ENCODE measurements at places on chromosomes 4 and X.
A peak's percentile ranks its signal among the peaks of the same experiment; 100 is the strongest.

- peak; percentile 73 for DNase-seq
Measured at GRCh38 chrX:103442536-103442901, 66.2 kb downstream of the BEX3 start.

DNA sequence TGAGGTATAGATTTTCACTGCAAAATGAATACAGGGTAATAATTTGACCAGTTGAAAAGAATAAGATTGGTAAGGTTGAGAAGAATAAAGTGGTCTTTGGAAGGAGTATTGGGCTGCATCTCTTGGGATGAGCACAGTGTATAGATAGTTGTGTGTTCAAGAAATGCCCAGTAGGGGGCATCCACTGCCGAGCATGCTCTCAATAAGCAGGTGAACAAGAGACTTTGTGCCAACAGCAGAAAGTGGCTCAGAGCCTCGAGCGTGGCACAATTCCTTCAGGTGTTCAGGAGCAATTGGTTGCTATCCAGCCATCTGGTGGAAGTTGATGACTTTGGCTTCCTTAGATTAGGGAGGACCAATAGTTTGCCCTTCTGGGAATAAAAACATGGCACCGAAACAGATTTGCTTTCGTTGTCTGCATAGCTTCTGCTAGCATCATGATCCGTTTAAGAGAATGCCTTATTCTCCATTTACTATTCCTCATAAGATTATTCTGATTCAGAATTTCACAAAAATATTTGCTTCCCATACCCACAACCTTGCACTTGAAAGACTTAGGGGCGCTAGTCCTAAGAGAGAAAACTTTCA, 258.1 kb upstream of the NEIL3 start:
- DNase-seq: no peak

DNA sequence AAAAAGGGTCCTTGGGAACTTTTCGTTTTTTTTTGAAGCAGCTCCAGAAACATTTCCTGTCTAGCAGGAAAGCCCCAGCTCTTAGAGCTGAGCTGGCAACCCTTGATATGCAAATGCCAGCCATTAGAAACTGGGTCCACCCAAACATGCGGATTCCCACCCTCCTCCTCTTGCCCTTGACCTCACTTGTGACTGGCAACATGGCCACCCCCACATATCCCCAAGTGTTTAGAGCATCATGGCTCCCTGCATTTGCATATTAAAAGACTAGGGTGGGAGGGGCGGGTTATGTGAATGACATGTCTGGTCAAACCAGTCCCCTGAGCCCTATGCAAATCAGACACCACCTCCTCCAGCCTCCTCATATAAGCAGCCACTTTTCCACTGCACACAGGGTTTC, 671.1 kb downstream of the FAT4 start:
- no peak for DNase-seq

DNA sequence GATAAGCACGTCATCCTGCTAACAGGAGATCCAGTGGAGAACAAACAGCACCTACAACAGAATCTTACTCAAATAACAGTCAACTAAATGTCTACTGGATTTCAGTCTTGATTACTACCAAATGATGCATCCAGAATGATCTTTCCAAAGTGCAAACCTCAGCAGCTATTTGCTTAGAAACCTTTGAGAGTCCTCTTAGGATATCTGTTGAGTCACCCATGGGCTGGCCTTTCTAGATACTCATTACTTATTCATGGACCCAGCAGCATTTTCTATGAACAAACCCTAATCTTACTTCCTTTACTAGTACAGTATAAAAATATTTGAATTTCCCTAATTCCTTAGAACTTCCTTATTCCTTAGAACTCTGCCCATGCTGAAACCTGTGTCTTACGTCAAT, 118.5 kb upstream of the PABPC4L start:
- DNase-seq: peak; percentile 41

GRCh38 chr4:76233529-76233928, 18.0 kb upstream of the FAM47E start:
- DNase-seq: no peak

DNA sequence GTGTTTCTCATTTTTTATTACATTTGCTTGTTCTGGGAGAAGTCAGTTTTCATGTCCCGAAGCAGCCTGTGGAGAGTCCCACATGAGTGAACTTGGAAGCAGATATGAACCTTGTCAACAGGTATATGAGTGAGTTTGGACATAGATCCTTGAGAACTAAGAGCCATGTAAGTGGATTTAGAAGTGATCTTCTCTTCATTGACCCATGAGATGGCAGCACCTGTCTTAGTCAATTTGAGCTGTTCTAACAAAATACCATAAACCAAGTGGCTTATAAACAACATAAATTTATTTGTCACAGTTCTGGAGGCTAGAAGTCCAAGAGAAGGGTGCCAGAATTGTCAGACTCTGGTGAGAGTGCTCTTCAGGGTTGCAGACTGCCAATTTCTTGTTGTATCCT, 1043.8 kb downstream of the ADGRL3 start:
- no peak for DNase-seq

GRCh38 chrX:116841290-116841689, 378.5 kb upstream of the CT83 start:
- no peak for DNase-seq

- no peak for DNase-seq
Measured at GRCh38 chrX:41688156-41688555, 617 bp upstream of the GPR34 start.

- DNase-seq: no peak
Measured at GRCh38 chrX:74234818-74235217, 69.2 kb upstream of the ZCCHC13 start.

DNA sequence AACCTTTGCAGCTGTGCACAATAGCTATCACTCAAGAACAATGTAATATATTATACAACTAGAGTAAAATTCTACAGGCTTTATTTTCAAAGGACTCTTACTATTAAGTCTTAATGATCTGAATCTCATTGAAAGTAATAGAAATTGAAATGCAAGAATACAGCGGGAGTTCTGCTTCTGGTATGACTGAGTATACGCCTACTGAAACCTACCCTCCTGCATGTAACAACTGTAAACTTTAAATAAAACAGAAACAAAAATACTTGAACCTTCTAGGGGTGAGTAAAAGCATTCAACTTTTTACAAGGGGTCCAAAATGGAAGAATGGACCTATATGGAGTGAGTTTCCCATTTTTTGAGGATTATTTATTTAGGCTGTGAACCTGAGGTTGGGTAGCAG, 13.5 kb downstream of the DCHS2 start:
- no peak for DNase-seq

DNA sequence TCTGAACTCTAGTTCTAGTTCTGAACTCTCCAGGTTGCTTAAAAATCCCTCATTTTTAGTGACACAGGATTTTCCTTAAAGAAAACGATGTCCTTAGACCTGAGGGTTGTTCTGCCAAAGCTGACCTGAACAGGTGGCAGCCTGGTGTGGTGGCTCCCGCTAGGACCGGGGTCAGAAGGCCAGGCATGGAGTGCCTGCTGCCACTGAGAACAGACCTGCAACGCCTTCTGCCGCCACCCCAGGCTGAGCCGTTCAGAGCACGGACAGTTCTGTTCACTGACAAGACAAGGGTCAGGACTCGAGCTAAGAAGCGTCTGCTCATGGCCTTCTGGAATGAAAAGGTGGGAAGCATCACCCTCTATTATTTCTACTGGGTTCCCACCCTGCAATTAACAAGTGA, 15.8 kb downstream of the DCTD start:
- DNase-seq: no peak

GRCh38 chrX:11764602-11765067, 6.6 kb downstream of the MSL3 start:
- DNase-seq: no peak

DNA sequence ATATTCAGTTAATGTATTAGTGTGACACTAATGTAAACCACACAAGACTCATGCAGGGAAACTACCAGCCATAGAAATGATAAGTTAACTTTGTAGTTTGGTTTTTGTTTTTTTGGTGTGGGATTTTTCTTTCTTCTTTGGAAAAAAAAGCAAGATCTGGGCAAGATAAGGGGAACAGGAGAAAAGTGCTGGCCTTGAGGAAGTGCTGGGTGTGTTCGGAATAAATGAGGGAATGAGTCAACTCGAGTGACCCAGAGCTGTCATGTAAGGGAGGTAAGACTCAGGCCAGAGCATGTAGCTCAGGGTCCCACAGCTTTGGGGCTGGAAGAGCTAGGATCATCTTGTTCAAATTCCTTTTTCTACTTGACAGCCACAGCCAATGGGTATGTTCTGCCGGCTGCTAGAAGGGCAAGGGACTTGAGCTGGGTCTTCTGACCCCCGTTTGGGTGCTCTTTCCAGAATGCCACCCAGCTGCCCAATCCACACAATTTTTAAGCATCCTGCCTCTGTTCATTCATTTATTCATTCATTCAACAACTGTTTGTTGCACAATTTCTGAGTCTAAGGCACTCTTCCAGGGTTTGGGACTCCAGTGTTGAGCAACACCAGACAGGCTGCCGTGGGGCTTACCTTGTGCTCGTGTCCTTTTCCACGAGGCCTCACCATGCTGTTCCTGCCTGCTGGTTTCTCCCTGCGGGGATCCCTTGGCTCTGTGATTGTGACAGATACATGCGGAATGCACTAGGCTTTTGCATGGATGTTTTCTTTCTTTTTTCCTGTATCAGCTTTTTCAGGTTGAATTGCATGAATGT, 54.5 kb downstream of the CLDN34 start:
- no peak for DNase-seq

GRCh38 chrX:148441387-148441786, 59.0 kb upstream of the AFF2 start:
- DNase-seq: no peak

- peak; percentile 3 for DNase-seq
Measured at GRCh38 chr4:155489271-155489670, 112.5 kb upstream of the MAP9 start.

- DNase-seq: no peak
Measured at GRCh38 chr4:77893451-77893850, 30.8 kb downstream of the MRPL1 start.

Data from HCEC 1CT (cell line).